ENCODE measurements at places on chromosomes 5 and 9.

- DNase-seq: no peak
Observed at GRCh38 chr5:126395198-126395597, 28.0 kb upstream of the GRAMD2B start.

- no peak for DNase-seq
Observed at GRCh38 chr5:158155811-158156505, 297.0 kb upstream of the CLINT1 start.

- DNase-seq: no peak
Observed at GRCh38 chr5:142363619-142363963, 38.8 kb upstream of the SPRY4 start.

DNA sequence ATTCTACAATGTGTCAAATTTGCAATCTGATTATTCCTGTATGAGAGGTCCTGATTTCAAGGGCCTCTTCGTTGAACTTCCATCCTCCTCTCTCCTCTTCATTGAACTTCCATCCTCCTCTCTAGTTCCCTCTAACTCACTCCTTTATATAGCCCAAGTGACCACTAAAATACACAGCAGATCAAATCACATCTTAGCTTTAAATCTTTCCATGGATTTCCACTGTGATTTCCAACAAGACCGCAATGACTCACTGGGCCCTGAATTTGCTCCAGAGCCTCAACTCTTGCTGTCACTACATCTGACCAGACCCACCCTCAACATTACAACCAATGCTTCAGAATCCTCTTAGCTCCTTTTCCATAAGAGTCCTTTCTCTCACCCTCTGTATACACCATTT, 59.1 kb upstream of the TMEM252 start:
- no peak for DNase-seq

GRCh38 chr9:77954666-77955015, 77.0 kb downstream of the GNAQ start:
- no peak for DNase-seq

GRCh38 chr5:179727106-179727505, 5.5 kb upstream of the MAML1 start:
- DNase-seq: no peak

GRCh38 chr9:81394881-81395675, 294.3 kb downstream of the TLE1 start:
- DNase-seq: no peak

DNA sequence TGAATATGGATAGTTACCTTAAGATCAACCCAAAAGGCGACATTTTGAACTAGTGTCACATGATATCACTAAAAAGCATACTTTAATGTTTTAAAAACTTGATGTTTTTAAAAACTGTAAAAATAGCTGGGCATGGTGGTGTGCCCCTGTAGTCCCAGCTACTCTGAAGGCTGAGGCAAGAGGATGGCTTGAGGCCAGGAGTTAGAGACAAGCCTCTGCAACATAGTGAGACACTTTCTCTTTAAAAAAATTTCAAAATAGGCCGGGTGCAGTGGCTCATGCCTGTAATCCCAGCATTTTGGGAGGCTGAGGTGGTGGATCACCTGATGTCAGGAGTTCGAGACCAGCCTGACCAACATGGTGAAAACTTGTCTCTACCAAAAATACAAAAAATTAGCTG, 129.5 kb downstream of the NPR3 start:
- DNase-seq: no peak

DNA sequence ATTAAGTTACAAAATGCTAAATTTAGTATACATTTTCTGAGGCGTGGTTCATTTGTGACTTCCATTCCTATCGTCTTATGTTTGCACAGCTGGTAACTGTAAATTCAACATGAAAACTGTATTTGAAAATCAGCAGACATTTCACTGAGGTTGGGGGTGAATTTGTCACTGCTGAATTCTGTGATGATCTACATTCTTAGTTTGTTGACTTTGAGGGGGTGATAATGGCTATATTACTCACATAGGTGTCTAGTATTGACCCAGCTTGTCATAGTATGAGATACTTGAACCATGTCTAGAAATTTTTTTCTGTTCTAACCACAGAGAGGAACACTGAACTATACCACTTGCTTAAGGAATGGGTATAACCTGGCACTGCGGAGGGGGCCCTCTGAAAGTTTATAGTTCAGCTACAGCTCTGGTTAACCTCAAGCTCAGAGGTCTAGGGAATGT, 313.3 kb downstream of the PIK3R1 start:
- DNase-seq: no peak

- peak; percentile 95 for DNase-seq
Observed at GRCh38 chr9:127903557-127904475, 4.4 kb upstream of the ST6GALNAC6 start.

Measured in left colon (tissue), 2 donors.